Stimulated activated CD4-positive, alpha-beta T cell treated with anti-CD3 and anti-CD28 coated beads, Interleukin-4, amount 100 ng/mL, for 48 hours (primary cell): ENCODE measurements at places on chromosomes 12 and 14.
A peak's percentile ranks its signal among the peaks of the same experiment; 100 is the strongest.

GRCh38 chr12:52434760-52435530, 774 bp upstream of the KRT75 start:
- no peak for DNase-seq

DNA sequence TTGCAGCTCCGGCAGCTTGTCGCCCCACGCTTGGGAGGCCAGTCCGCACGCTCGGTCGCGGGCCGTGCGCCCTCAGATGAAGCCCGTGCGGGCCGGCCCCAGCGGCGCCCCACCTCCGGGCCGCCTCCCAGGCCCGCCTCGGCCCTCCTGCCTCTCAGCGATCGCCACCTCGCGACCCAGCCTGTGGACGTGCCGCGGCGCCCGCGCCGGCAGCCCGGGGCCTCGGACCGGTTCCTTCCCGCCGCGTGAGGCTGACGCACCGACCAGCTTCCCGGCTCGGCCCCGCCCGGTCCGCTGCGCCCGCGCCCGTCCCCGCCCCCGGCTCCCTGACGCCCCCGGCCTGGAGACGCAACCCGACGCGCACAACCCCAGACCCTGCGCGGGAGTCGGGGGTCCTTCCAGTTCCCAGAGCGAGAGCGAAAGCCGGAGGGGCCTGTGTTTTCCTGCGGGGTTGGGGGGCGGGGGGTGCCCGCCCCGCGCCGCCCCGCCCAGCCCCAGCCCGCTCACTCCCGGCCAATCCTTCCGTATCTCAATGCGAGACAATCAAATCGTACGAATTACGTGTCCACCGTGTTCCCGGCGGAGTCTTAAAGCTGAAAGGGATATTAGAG, at the start of gene ERO1A:
ERO1A (minus strand) TSS at position 78 of the 611 bp plus-strand sequence; CDS start at position 1, 77 bp downstream.
- DNase-seq = peak; percentile 43

GRCh38 chr14:22059201-22059600, 385.6 kb upstream of the OR4E1 start:
- no peak for DNase-seq

GRCh38 chr12:28611115-28611435, 420.8 kb downstream of the CCDC91 start:
- DNase-seq = no peak

GRCh38 chr12:105233041-105233905, 2.7 kb downstream of the APPL2 start:
- DNase-seq = no peak

DNA sequence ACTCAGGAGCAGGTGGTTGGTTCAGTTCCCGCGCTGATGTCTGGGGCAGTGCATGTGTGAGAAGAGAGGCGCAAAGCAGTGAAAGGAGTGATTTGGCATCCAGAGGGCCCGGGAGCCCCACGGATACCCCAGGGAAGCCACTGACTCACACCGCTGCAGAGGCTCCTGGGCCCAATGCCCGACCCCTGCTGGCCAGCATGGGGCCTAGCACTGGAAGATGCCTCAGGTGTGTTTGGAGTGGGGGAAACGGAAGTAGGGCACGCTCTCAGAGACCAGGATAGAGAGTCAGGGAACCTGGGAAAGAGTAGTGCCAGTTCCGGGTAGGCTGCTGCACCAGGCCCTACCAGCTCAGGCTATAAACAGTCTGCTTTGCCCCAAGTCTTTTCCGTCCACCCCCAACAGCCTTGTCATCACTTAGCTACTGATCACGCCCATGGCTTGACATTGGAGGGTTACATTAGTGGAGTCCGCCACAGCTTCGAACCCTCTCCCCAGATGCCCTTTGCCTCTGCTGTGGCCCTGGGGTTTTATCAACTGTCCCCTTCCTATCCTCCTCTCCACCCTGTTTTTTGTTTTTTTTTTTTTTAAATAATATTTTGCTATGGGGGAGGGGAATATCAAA, 9.5 kb upstream of the CSAD start:
- peak; percentile 41 for DNase-seq

DNA sequence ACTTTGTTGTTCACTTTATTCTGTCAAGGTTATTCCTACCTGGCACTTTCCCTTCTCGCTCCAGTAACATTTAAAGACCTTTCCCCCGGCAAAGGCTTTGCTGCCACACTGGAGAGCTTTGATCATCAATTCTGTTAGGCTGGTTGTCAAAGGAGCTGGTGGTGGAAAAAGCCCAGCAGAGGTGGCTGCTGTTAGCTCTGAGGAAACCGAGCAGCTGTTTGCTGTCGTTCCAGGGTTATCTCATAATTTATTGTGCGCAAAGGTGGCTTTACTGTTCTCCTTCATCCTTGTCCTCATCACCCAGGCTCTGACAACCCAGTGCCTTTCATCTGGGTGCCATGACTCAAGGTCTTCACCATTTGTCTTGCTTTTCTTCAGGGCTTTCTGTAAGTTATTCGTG, 38.2 kb upstream of the CRADD start:
- no peak for DNase-seq

- no peak for DNase-seq
Measured at GRCh38 chr12:113812411-113813228, 153.5 kb downstream of the RBM19 start.

- DNase-seq = peak; percentile 75
Measured at GRCh38 chr12:53352331-53353256, 16.4 kb upstream of the SP7 start.

DNA sequence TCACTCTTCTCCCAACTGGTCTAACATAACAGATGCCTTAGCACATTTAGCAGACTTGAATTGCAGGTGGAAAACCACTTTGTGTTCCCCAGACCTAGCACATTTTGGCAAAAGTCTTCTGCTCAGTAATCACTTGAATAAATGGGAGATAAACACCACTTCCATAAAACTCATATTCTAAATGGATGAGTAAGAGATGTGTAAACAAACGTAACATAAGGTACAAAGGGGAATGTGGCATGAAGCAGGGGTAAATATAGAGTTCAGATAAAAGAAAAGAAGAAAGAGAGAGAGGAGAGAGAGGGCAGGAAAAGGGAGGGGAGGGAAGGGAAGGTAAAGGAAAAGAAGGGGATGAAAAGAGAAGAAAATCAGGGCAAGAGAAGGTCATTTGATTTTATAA, 17.0 kb upstream of the KERA start:
- no peak for DNase-seq

- DNase-seq = no peak
Measured at GRCh38 chr14:34355584-34356263, 106.3 kb downstream of the SPTSSA start.

- DNase-seq = no peak
Measured at GRCh38 chr12:11482955-11483354, 87.6 kb upstream of the PRB2 start.

DNA sequence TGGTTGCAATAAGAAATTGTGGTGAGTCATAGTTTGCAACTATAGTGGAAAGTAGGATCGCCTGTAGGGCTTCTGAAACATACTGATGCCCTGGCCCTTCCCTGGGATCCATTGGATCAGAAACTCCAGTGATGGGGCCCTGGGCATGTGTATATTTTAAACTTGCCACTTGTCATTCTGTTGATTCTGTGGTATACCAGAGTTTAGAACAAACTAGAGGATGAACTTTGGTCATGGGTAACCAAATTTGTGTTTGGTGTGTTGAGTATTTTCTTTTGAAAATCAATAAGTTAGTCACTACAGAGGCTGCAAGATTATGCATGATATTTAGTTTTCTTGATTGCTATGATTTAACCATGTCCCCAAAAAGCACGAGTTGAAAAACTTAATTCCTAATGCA, 142.2 kb downstream of the SLC15A5 start:
- DNase-seq = no peak

GRCh38 chr14:105357626-105358025, 40.7 kb upstream of the TEX22 start:
- no peak for DNase-seq

DNA sequence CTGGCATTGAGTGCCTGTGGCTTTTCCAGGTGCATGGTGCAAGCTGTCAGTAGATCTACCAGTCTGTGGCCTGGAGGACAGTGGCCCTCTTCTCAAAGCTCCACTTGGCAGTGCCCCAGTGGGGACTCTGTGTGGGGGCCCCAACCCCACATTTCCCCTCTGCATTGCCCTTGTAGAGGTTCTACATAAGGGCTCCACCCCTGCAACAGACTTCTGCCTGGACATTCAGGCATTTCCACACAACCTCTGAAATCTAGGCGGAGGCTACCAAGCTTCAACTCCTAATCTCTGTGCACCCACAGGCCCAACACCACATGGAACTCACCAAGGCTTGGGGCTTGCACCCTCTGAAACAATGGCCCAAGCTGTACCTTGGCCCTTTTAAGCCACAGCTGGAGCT, 102.7 kb upstream of the PLEKHG7 start:
- no peak for DNase-seq

GRCh38 chr14:70006699-70007098, 127.5 kb downstream of the SMOC1 start:
- no peak for DNase-seq

DNA sequence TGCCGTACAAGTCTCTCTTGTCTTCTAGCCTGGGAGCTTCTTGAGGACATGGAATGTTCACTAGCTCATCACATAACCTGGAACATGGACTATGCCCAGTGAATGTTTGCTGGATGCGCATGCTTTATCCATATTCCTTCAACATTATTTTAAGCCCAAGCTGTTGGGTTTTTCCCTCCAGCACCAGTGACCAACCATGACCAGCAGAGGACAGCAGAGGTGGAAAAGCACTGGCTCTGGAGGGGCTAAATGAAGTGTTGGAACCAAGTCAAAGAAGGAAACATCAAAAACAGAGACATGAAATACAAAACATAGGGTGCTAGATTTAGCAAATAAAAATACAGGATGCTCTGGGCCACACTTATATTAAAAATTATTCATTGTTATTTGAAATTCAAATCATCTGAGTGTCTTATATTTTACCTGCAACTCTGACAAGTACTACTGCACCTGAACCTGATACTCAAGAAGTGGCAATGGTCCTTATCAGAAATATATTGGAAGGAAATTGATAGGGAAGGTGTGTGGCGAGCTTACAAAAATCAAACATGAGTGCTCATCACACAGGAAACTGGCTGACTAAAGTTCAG, 23.1 kb upstream of the HELB start:
- DNase-seq = no peak

- no peak for DNase-seq
Measured at GRCh38 chr12:19856389-19856788, 417.1 kb downstream of the AEBP2 start.

DNA sequence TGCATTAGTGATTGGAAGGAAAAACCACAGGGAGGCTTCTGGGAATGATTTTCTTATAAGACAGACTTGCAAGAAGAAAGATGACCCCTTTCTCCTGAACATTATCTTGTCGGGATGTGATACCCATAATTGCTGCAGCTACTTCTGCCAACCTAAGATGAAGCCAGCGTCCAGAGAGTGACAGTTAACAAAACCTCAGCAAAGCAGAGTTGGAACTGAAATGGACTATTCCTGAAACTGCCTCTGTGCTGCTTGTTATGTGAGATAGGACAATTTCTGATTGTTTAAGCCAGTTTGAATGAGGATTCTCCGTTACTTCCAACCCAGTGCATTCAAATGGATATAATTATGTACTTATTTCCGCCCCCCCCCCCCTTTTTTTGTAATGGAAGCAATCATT, 204.5 kb downstream of the ERC1 start:
- DNase-seq = no peak

DNA sequence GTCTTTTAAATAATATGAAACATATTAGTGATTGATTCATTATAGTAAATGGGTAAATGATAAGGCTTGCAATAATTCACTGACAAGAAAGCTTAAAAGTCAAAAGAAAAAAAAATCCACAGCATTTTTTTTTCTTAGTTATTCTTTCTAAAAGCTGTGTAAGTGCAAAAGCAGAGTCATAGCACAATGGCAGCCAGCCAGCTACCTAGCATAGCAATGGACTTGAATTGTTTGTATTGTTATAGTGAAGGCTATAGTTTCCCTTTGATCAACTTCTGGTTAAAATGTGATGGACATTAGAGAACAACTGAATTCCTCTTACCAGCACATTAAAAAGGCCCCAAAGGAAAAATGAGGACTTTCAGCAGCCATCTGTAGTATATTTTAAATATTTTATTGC, 232.1 kb downstream of the NAV3 start:
- no peak for DNase-seq

- DNase-seq = no peak
Measured at GRCh38 chr12:11758087-11758486, 108.6 kb downstream of the ETV6 start.

DNA sequence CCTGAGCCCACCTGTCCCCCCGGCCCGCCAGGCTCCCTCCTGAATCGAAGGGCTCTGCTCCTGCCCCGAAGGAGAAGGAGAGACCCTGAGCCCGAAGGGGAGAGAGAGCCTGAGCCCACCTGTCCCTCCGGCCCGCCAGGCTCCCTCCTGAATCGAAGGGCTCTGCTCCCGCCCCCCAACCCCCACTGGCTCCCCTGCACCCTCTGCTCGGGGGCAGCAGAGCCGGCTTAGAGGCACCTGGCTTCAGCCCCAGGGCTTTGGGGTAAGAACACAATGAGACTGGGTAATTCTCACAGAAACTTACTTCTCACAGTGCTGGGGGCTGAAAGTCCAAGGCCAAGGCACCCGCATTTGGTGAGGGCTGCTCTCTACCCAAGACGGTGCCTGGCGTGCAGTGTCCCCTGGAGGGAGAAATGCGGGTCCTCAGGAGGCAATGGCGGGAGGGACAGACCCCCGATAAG, 53.1 kb upstream of the FBRSL1 start:
- no peak for DNase-seq

DNA sequence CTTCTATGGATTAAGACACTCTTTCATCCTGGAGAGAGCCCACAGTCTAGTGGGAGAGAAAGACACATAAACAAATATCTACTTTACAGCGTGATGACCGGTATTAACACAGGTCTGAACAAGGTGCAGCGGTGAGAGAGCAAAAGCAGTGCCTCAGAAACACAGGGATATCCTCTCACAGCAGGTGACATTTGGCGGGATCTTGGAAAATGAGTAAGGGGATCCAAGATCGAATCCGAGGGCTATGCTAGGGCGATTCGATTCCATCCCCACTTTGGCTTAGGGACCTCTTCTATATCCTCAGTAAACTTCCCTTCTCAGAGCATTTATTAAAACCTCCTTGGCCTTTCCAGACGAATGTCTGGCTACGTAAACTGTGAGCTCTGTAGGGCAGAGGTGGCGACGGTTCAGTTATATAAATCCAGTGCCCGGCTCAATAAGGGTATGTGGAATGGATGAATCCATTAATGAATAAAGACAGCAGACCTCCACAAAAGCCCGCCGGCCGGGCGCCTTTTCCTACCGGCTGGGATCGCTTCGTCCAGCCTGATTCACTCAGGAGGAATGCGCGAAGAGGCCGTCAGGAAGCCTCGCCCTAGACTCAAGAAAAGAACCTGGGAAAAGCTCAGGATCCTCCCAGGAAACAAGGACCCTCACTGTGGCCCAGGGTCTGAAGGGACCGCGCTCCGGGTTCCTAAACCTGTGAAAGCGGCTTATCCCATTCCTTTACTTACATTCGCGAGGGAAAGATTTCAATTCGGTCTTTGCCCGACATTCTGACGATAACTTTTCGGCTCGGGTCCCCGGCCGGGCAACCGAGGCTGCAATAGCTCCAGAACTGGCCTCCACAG, 455 bp downstream of the ATP6V1D start:
- DNase-seq = peak; percentile 6

- DNase-seq = no peak
Measured at GRCh38 chr12:12521044-12521485, 41.6 kb downstream of the DUSP16 start.
